ENCODE measurements at places on chromosomes 11 and 22. TPM values are rescaled to one million over a fixed set of nuclear protein-coding genes. Genes with fewer than 3 reads are reported as not detected.

- DNase-seq: peak; percentile 40
Measured at GRCh38 chr22:19631899-19632667, 82.2 kb upstream of the SEPTIN5 start.

- DNase-seq: no peak
Measured at GRCh38 chr22:40491990-40492631, 121.7 kb downstream of the SGSM3 start.

Gene MMP8
- total RNA-seq: 2.3 TPM

Gene MS4A6E
- 0.53 TPM for total RNA-seq

- DNase-seq: no peak
Measured at GRCh38 chr11:86473991-86474833, 99.5 kb downstream of the CCDC81 start.

Gene BDNF
- 0.18 TPM for total RNA-seq

- no peak for DNase-seq
Measured at GRCh38 chr11:35289821-35290220, 129.5 kb downstream of the SLC1A2 start.

GRCh38 chr11:12005476-12005875, 3.0 kb downstream of the DKK3 start:
- no peak for DNase-seq

DNA sequence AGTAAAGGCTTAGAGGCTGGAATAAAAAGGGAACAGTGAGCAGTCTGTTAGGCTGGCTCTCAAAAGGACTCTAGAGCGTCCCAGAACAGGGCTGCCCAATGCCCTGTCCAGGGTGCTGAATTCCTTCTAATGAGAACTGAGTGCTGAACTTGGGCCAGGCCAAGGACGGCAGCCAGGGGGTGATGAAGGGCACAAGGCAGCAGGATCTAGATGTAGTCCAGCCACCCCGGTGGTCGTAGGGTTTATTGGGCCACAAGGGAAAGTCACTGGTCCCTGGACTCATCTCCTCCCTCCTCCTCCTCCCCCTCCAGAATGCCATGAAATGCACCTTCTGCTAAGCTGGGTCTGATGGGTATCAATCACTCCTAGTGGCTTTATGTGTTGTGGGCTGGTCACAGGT, 19.2 kb downstream of the NPTXR start:
- no peak for DNase-seq

GRCh38 chr22:46025225-46025972, 48.4 kb upstream of the WNT7B start:
- peak; percentile 40 for DNase-seq

DNA sequence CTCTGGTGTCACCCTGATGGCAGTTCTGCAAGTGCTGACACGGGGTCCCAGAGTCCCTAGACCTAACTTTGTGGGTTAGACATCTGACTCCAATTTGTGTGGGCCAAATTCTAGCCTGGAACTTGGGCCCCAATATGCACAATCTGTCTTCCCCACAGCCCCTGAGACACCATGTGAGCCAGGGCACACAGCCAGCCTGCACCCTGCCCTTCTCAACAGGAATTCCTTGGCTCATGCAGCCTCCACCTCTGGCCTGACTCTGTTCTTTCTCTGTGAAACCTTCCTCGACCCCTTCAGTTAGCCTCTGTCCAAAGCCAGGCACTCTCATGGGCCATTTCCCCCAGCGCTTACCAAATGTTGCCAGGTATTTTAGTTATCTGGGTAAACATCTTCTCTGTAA, 59.1 kb upstream of the POU2AF1 start:
- DNase-seq: no peak

Gene INS
- total RNA-seq: 1.5 TPM

Gene LRFN4
- total RNA-seq: 14.5 TPM

Gene HOATZ
- total RNA-seq: not detected

Gene RAB1B
- 112 TPM for total RNA-seq

DNA sequence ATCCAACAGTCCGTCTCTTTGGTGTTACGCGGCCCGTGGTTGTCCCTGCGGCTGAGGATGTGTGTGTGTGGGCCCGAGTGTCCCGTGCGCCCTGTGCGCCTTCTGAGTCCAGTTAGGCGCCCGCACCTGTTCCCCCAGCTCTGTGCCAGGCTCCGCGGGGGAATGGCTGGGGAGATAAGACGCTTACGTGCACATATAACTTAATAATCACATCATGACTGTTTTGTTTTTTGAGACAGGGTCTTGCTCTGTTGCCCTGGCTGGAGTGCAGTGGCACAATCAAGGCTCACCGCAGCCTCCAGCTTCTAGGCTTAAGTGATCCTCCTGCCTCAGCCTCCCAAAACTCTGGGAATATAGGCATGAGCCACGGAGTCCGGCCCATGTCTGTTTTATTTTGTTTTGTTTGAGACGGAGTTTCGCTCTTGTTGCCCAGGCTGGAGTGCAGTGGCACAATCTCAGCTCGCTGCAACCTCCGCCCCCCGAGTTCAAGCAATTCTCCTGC, 817 bp downstream of the ARL2 start:
- DNase-seq: no peak

Gene FGF19
- not detected for total RNA-seq

DNA sequence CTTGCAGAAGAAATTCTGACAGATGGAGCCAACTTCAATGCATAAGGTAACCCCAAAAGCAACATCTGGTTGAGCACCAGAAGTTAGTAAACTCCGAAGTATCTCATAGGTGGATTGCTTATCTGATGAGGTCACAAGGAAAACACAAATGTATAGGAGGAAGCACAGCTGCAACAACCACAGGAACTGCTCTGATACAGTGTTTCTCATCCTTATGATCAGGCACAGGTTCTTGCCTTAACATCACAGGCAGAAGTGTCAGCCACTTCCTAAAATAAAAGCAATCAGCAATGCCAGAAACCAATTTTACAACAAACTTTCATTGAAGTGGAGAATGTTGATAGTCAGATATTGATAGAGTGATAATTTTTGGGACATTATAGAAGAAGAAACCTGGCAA, 530.3 kb upstream of the FAT3 start:
- no peak for DNase-seq

Gene C1QTNF4
- 5.0 TPM for total RNA-seq

Gene CHRM1
- total RNA-seq: not detected

GRCh38 chr11:108223348-108224149, 682 bp downstream of the ATM start:
- DNase-seq: no peak

Gene RIMBP3C
- 0.36 TPM for total RNA-seq

Gene SPTBN2
- total RNA-seq: 6.6 TPM

DNA sequence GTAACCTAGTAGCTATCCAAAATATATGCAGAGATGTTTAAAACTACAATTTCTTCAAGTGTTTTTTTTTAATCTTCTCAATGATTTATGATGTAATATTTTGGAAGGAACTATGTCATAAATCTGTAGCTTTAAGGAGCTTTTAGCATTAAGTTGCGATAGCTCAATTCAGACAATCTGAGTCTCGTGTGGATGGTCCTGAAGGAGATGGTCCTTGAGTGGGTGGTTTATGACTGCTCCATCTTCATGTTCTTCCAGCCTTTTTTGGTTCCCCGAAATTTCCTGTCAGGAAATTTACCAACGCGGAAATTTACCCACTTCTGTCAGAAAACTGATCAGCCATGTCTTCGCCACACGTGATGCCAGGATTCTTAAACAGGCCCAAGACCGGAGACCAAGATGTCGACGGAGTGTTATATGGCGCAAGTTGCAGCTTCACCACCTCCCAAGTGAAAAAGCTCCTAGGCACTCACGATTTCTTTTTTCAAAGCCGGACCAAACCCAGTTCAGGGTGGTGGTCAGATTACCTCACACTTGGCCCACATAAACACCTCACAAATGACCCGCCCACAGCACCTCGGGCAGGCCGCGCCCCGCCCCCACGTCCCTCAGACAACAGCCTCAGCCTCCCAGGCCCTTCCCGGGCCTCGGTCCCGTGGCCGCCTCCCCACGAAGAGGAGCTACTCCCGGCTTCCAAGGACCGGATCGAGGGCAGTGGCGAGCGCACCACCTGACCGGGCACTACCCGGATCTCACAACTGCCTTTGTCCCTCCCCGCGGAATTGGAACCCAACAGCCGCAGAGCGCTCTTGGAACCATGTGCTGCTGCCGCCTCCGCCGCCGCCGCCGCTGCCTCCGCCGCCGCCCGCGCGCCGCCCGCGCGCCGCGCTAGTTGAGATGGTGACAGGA, at the start of gene MORC2:
Gene MORC2 (minus strand): TSS at position 760 of the 909 bp plus-strand sequence. CDS start 885 bp downstream, outside the sequence.
- DNase-seq: no peak

Gene OR2AG1
- total RNA-seq: not detected

Gene SLC22A6
- total RNA-seq: not detected

DNA sequence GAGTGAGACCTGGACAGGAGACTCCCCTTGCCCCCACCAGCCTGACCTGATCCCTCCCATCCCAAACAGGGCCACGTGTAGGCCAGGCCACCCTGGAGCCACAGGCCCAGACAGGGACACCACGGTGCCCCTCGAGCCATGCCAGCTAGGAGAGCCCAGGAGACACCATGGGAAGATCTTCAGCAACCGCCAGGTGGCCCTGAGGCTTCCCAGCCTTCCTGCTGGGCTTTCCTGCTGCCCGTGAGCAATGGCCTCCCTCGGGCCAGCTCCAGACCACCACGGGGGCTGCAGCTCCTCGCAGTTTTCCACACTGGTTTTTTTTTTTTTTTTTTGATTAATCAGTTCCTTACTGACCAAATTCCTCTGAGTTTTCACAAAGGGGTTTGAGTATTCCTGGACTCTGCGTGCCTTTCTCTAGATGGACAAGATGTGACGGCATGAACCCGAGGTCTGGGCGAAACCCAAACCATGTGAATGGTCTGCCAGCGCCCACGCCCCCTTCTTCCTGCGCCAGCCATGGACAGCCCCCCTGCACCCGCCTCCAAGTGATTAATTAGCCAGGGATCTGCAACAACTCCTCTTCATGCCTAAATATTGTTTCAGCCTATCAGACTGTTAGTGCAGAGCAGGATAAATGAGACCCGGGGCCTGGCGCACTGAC, 40.9 kb downstream of the TBX1 start:
- no peak for DNase-seq

Gene CCDC81
- total RNA-seq: 1.7 TPM

Gene SLC36A4
- 16.1 TPM for total RNA-seq

Gene CRYBA4
- total RNA-seq: not detected

- no peak for DNase-seq
Measured at GRCh38 chr11:93733474-93733873, 7.8 kb downstream of the TAF1D start.

Gene NPTXR
- 6.9 TPM for total RNA-seq

Gene SLC25A18
- 0.53 TPM for total RNA-seq

GRCh38 chr11:69674267-69674885, 777 bp downstream of the LTO1 start:
- DNase-seq: peak; percentile 73

- DNase-seq: no peak
Measured at GRCh38 chr11:113275602-113276001, 38.8 kb upstream of the TTC12 start.

All from sciatic nerve (tissue), 2 donors.